ENCODE measurements at places on chromosomes 4 and X.

- no peak for DNase-seq
Measured at GRCh38 chrX:9875801-9876200, 89.6 kb downstream of the SHROOM2 start.

DNA sequence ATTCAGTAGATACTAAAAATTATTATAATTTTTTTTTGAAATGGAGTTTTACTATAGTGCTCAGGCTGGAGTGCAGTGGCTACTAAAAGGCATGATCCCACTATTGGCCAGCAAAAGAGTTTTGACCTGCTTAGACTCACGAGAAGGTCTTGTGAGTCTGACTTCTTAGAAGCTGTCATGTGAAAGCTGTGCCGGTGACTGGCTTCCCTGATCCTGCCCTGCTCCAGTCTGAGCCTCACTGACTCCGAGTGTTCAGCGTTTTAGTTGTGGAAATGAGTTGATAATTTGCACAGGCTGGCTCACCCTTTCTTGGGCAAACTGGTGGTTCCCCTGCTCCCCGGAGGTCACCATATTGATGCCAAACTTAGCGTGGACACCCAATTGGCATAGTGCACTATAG is 16.4 kb upstream of the CXCL8 start:
- DNase-seq: no peak

DNA sequence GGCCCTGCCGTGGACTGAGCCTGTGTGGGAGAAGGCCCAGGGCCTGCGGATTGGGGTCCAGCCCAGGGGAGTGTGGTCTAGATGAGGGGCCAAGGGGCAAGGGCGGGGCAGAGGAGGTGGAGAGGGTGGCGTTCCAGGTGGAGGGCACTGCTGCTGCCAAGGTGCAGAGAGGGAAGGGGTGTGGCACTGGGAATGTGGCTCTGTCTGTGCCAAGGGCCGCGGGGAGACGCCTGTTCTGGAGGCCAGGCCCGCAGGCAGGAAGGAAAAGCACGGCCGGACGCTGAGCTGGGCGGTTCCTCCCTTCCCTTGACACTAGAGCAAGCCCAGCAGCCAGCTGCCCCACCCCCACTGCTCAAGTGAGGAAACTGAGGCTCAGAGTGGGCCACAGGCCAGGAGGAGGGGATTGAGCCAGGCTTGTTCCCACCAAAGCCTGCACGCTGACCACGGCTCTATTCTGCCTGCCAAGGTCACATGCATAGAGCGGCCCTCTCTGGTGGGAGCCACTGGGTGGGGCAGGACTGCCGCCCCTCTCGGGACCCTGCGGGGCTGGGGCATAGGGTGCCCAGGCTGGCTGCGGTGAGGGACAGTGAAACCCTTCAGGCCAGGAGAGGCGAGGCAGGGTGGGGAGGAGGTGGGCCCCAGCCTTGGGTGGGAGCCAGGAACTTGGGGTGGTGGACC is 13.0 kb downstream of the SH3BP2 start:
- no peak for DNase-seq

- no peak for DNase-seq
Measured at GRCh38 chr4:155787113-155787710, 28.4 kb downstream of the GUCY1B1 start.

- no peak for DNase-seq
Measured at GRCh38 chr4:155491336-155492120, 114.8 kb upstream of the MAP9 start.

GRCh38 chr4:72954811-72955210 is 114.7 kb downstream of the COX18 start:
- peak; percentile 14 for DNase-seq

- no peak for DNase-seq
Measured at GRCh38 chr4:163846008-163846407, 351.5 kb downstream of the TMA16 start.

DNA sequence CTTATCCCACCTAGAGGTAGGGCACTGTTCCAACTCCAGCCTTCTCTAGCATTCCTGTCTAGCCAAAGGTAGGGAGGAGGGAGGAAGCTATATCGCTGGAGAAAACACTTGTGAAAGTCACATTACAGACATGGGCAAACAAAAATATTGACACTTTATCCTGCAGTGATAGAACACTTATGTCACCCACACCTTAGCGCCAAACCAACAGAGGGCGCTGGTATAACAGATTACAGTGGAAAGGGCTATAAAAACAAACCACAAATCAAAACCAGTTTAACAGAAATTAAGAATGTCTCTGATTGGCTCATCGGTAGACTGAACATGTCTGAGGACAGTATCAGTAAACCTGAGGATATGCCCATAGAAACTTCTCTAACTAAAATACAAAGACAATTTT is 451.3 kb downstream of the TLL1 start:
- no peak for DNase-seq

- DNase-seq: no peak
Measured at GRCh38 chrX:153434801-153435200, 11.1 kb downstream of the TREX2 start.

- DNase-seq: no peak
Measured at GRCh38 chr4:121978172-121978516, 26.3 kb upstream of the TRPC3 start.

DNA sequence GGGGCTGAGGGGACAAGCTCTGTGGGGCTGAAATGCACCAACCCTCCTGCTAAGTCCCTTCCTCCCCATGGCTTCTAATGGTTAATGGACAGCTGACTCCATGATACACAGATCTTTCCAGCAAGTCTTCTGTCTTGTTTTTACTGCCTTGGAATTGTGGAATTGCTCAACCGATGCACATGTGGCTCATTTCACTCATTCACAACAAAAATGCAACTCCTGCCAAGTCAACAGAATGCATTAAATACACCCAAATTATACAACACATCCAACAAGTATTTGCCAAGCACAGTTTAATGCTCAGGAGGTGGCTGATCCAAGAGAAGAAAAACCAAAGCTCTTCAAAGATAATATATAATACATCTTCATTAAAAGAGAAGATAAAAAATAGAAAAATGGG is 61.9 kb upstream of the PAGE4 start:
- DNase-seq: no peak

DNA sequence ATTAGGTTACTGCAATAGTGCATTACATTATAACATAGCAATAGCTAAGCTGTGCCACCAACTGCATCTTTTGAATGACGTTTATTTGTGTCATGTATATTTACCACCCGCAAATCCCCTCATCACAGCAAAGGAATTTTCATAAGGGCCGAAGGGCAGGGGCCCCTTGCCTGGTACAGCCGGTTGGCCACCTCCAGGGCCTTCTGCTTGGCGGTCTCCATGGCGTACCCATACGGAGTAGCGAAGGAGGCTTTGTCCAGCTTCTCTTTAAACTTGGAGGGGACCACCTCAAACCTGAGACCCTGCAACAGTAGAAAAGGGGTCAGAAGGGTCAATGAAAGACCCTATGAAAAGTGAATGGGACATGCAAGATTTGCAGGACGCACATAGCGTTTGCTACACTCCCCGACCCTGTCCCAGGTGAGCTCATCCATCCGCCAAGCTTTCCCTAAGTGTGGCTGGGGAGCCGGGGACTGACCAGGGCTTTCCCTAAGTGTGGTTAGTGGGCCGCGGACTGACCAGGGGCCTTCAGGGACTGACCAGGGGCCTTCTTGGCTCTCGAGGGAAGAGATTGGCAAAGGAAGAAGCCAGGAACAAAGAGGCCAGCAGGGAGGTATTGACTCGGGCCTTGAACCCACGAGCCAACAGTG is 10.6 kb downstream of the ASMTL start:
- DNase-seq: no peak

- DNase-seq: no peak
Measured at GRCh38 chrX:8576821-8577220, 112.2 kb downstream of the VCX3B start.

DNA sequence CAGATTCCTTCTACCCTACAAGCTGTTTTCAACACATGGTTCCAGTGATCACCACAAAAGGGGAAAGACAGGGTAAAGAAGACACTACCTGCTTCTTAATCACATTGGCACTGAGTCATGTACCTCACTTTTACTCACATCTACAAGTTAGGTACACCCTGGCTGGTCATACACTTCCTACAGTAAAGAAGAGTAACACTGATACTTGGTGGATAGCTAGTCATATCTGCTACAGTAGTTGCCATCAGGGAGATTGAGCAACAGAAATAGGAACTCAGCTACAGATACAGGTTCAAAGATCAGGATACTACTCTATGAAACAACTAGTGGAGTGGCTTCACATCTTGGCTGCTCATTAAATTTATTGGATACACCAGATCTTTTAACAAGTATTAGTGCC is 105.4 kb upstream of the DIAPH2 start:
- DNase-seq: no peak

DNA sequence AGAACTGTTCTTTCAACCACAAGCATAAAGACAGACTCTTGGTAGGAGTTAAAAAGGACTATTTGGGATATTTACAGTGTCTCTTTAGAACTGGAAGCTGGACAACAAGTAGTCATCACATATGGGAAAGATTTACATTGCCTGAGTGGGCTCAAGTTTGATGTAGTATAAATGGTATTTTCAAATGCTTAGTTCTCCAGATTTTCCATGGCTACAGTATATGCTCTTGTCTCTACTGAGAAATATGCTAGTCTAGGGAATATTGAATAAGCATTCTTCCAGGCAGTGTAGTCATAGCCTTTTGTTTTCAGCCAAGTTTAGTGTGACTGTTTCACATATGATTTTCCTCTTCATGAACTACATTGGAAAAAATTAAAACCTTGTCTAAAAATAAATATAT is 315.6 kb downstream of the ARHGAP24 start:
- DNase-seq: no peak

- no peak for DNase-seq
Measured at GRCh38 chrX:123720486-123720885, 12.4 kb downstream of the THOC2 start.

GRCh38 chr4:25725870-25726269 is 70.2 kb downstream of the SLC34A2 start:
- DNase-seq: no peak

DNA sequence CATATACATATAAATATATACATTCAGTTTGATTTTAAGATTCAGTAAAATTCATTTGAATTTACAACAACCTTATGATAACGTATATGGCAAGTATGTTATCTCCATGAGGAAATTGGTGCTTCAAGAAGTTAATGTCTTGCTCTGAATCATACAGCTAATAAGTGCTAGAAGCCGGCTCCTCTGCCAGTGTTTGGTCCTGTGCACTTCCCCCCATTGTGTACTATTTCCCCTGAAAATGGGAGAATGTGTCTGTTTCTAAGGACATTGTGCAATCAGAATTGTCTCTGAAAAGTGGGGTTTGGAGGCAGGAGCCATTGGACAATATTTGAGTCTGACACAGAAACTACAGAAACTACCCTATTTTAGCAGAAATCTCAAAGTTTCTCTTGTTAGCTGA is 135.9 kb downstream of the CPE start:
- DNase-seq: no peak

GRCh38 chr4:93870876-93871458 is 42.4 kb downstream of the ATOH1 start:
- no peak for DNase-seq

DNA sequence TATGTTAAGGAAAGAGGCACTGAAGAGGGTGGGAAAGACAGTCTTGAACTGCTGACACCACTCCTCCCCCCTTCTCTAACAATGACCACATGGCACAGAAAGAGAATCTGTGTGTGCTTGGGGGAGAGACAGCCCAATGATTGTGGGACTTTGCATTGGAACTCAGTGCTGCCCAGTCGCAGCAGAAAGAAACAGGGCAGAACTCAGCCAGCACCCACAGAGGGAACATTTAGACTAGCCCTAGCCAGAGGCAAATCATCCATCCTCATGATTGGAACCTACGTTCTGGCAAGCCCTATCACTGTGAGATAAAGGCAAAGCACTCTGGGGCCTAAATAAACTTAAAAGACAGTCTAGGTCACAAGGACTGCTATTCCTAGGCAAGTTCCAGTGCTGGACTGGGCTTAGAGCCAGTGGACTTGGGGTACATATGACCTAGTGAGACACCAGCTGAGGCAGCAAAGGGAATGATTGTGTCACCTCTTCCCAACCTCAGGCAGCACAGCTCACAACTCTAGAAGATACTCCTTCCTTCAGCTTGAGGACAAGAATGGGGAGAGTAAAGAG is 132.8 kb upstream of the S100G start:
- DNase-seq: no peak

- DNase-seq: no peak
Measured at GRCh38 chr4:68162196-68162595, 32.5 kb upstream of the TMPRSS11F start.

- DNase-seq: no peak
Measured at GRCh38 chr4:11743976-11744375, 315.3 kb upstream of the HS3ST1 start.

GRCh38 chrX:107672955-107673378 is 44.7 kb downstream of the PRPS1 start:
- DNase-seq: peak; percentile 27

Measured in AG09309 (cell line).